Renal cortical epithelial cell (primary cell): ENCODE measurements at places on chromosomes 6 and 20. TPM values are rescaled to one million over a fixed set of nuclear protein-coding genes. Genes with fewer than 3 reads are reported as not detected.
A peak's percentile ranks its signal among the peaks of the same experiment; 100 is the strongest.

The IYD gene
- total RNA-seq: under 0.01 and 0.30 TPM in 2 replicates

The HBS1L gene
- 115 and 154 TPM in 2 replicates for total RNA-seq

The C20orf204 gene
- 0.45 TPM in 1 of 2 replicates, not detected in the other for total RNA-seq

The CENPB gene
- total RNA-seq: 72.6 and 80.4 TPM in 2 replicates

The C20orf202 gene
- 0.10 TPM in 1 of 2 replicates, not detected in the other for total RNA-seq

The UNC5CL gene
- total RNA-seq: 2.4 and 9.6 TPM in 2 replicates

The RAET1L gene
- 0.99 and 3.1 TPM in 2 replicates for total RNA-seq

The TGM6 gene
- total RNA-seq: not detected in 2 replicates

The HLA-DRB1 gene
- 0.99 and 18.2 TPM in 2 replicates for total RNA-seq

The AGPAT4 gene
- 13.5 and 19.0 TPM in 2 replicates for total RNA-seq

DNA sequence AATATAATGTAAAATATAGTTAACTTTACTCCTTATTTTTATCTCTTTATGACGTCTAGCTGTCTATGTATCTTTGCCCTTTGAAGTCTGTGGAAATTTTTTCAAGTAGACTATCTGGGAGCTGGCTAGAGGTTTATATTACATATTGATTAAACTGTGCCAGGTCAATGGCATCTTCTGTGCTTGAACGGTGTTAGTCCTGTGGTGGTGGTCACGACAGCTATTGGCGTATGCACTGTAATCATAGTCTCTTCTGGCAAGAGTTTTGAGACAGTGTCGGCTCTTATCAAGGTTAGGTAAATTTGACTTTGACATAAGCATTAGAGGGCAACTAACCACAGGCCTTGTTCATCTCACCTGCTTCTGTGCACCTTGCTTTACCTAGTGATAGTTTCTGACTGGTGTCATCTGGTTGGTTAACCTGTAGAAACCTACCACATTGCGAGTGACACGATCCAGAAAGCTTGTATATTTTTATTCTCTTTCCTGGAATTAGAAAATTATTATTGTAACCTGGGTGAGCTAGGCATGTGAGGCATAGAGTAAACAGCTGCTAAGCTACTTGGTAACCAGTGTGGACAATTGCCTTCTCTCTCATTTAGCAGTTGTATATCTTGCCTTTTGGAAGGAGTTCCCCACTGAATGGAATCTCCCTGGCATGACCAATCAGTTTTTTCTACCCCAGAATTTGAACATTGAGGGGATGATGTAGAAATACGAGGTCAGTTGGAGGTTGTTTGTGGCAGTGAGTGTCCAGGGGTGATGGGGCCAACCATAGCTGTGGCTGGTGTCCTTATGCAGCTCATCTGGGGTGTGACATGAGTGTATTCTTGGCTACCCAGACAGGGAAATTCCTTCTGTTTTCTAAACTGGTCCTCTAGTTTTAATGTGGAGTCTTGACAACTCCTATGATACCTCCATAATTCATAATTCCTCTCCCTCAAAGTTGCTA lies 45.9 kb downstream of the SH3BGRL2 start:
- peak; percentile 7 for DNase-seq

GRCh38 chr20:13638162-13638495 lies 603 bp downstream of the TASP1 start:
- DNase-seq: no peak

GRCh38 chr20:36162272-36162966 lies 7.9 kb downstream of the EPB41L1 start:
- peak; percentile 38 for DNase-seq

GRCh38 chr20:16147216-16147615 lies 426.0 kb downstream of the KIF16B start:
- DNase-seq: no peak

GRCh38 chr20:37453836-37454235 lies 67.2 kb upstream of the NNAT start:
- DNase-seq: no peak

DNA sequence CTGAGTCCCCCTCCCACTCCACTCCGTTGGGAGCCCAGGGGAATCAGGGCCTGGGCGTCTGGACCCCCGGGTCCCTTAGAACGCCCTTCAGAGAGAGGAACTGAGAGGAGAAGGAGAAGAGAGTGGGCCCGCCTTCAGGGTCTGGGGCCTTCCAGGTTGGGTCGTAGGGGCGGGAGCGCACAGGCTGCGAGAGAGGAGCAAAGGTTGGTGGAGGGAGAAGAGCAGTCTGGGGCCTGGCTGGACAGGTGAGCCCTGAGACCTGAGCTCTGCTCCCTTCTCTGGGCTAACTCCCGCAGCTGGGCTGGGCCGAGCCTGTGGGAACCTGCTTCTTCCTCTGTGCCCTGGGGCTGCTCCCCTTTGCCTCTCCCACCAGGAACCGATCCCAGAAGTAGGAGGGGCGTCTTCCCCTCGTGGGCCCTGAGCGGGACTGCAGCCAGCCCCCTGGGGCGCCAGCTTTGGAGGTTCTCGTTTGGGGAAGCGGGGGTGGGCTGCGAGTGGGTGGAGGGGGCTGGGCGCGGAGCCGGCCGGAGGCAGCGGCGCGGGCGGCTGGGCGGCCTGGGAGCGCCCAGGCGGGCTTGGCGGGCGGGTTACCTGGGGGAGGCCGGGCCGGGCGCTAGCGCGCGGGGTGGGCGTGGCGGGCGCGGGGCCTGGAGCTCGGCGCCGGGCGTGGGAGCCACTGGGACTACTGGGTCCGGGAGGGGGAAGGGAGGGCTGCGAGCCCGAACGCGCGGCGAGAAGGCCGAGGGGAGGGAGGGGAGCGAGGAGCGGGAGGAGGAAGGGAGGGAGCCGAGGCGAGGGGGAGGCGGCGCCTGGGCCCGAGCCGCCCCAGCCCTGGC lies at the start of gene DDR1:
Gene DDR1, plus strand, starts transcription at position 835 of the 836 bp plus-strand sequence. CDS start 4,211 bp downstream, outside the sequence.
- peak; percentile 53 for DNase-seq

- DNase-seq: no peak
Observed at GRCh38 chr20:40956542-40957264, 71.9 kb upstream of the TOP1 start.

DNA sequence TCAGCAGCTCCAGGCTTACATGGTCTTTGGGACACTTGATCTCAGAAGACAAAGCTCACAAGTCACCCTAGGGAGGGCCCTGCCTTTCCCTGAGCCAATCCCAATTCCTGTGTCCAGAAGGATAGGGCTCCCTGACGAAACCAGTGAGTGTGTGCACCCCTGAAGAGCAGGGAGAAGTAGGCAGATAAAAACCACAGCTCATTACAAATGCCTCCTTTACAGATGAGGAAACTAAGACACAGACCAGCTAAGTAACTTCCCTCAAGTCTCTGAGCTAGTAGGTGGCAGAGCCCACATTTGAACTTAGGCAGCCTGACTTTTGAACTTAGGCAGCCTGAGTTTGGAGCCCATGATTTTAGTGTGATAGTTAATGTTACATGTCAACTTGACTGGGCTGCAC lies 6.7 kb upstream of the ZFAND3 start:
- DNase-seq: no peak

GRCh38 chr6:148890096-148890495 lies 143.3 kb downstream of the UST start:
- DNase-seq: no peak

DNA sequence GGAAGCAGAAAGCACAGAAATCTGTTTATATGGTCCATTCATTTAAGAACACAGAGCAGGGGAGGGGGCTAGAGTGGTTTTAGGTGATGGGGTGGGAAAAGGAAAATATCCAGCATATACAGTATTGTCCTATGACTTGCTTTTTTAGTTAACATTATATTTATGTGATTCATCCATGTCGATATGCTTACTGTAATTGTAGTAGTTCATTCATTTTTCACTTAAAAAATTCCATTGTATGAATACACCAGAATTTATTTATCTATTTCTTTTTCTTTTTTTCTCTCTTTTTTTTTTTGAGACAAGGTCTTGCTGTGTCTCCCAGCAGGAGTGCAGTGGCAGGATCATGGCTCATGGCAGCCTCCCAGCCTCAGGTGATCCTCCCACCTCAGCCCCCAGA lies 9.6 kb upstream of the PRIM2 start:
- DNase-seq: no peak

DNA sequence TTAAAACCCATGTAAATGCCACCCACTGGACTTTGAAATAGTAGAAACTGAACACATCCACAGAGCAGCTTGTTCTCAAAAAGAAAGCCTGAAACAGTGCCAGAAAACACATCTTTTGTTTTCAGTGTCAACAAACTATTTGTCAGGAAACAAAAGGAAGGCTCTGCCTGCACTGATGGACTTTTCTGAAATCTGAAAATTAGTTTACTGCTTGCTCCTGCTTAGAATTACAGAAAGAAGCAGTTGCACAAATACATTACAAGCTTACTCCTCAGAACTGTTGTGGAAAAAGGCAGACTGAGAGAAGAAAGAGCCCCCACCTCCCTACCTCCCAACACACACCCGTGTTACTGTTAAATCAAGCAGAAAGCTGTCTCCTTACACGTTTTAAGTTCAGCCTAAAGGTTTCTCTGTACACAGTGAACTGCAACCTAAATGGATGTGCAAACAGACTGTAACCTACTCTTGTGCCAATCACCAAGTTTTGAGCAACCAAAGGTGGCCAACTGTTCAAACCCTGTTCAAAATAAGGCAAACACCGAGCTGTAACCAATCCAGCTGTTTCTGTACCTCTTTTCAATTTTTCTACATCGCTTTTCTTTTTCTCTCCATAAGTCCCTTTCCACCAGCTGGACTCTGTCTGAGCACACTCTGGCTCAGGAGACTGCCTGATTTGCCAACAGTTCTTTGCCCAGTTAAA lies 43.7 kb downstream of the FRK start:
- DNase-seq: peak; percentile 22

DNA sequence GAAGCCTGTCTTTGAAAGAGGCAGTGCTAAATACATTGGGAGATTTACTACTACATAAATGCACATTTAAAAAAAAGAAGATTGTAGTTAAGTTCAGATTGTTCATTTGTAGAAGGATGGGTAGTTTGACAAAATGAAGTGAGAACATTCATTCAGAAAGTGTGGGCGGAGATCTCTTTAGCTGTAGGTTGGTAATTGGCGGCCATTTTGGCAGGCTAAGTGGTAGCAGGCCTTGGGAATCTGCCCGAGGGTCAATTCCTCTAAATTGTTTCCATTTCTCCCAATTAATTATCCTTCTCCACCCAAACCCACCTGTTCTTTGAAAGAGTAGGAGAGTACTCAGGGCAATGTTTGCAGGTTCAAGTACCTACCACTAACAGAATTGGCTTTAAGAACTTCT lies 17.9 kb downstream of the SOX4 start:
- DNase-seq: no peak

DNA sequence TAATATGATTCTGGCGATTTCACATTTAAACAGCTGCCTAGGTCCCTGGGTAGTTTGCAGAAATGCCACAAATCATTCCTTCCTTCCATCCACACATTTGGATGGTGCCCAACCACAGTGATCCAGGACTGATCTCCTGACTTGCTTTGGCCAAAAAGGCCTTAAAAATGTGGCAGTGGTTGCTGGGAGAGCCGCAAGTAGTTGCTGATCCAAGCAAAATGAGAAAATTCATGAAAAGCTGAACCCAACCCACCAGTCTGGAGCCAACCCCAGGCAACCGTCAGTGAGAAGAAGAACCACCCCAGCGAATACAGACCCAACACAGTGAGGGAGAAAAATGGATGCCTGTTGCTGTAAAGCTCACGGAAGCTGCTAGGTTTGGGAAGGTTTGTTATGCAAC lies 25.1 kb downstream of the RALGAPA2 start:
- no peak for DNase-seq

GRCh38 chr20:17904027-17904426 lies 64.6 kb downstream of the SNX5 start:
- no peak for DNase-seq

- peak; percentile 50 for DNase-seq
Observed at GRCh38 chr6:96124778-96125177, 109.0 kb downstream of the FUT9 start.

GRCh38 chr6:41551086-41551700 lies 5.0 kb downstream of the FOXP4 start:
- no peak for DNase-seq

DNA sequence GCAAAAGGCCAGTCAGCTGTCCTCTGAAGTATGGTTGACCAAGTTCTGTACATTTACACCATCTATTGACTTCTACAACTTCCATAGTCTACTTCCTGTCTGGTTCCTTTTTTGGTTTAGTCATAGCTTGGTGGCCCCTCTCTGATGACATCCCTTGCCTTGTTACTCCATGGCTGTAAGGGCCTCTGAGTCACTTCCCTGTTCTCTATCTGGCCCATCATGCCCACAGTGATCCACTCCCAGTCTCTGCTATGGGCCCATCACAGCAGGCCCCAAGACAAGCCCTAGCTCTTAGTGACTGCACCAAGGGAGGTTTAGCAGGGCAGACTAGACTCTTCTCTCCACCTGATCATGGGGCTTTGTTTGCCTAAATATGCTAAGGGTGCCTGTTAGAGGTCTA lies 441.6 kb downstream of the HACE1 start:
- DNase-seq: no peak

- DNase-seq: peak; percentile 69
Observed at GRCh38 chr6:25889877-25890853, 16.1 kb upstream of the SLC17A3 start.

- no peak for DNase-seq
Observed at GRCh38 chr20:15599961-15600360, 973.3 kb downstream of the KIF16B start.

DNA sequence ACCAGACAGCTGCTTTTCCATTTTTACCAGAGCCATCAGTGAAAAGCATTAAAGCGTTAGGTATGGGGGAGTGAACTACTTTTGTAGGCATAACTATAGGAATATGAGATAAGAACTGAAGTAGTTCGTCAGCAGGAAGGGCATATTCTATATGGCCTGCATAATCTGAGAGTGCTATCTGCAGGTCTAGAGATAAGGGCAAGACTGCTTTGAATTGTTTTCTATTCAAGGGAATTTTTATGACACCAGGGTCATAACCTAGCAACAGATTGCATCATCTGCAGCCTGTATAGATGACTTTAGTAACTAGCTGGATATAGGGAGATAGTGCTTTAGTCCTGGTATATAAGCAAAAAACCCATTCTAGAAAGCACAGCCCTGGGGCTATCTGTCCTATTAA lies 437.3 kb upstream of the HTR1E start:
- DNase-seq: no peak

DNA sequence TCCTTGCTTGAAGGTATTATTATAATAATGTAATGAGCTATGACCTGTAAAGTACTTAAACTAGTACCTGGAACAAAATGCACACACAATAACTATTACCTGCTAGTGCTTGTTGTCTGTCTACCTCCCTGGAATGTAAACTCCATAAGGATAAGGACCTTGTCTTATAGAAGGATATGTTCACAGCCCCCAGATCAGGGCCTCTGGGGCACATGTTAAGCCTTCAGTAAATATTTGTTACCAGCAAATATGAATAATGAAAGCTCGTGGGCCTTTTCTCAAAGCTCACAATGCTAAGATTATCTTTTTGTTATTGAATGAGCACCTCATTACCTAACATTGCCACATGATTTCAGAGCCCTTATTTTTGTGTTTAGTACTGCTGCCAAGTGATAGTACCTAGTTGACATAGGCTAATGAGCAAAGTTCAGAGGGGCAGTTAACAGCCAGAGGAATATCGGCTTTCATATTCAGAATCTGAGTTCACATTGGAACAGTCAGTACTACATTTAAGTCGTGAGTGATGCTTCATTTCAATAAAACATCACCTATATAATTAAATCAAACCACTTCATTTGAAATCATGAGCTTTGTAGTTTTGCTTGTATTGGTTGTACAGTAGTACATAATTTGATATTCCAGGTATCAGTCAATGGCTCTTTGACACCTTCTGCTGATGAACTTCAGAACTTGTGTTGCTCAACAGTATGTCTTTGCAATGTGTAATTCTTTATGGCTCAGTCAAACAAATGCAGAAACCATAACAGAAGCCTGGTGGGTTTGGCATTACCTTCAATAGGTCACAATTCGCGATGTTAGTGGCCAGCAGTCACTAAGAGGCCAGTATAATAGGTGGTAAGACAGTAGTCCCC lies 11.8 kb upstream of the SMLR1 start:
- DNase-seq: no peak

GRCh38 chr6:55014321-55015088 lies 159.8 kb upstream of the HCRTR2 start:
- no peak for DNase-seq

GRCh38 chr20:23153696-23154341 lies 67.7 kb upstream of the CD93 start:
- DNase-seq: no peak
